ENCODE measurements at places on chromosomes 2 and 18.
A peak's percentile ranks its signal among the peaks of the same experiment; 100 is the strongest.

- peak; percentile 81 for DNase-seq
Observed at GRCh38 chr18:35635170-35635569, 53.6 kb downstream of the GALNT1 start.

DNA sequence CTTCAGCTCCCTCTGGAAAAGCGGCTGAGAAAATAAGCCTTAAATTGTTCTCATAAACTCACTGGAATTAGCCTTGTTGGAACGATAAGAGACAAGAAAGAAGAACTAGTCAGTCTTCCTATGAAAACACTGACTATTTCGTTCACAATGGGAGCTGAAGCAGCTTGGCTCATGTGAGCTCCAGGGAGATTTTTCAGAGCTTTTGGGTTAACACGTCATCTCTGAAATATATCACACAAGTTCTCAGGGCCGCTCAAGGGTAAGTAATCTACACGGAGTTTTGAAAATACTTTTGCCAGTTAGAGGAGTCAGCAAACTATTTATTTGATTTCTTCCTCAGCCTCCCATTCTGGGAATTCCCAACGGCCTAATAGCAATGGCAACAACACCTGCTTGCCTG is 316.2 kb upstream of the MGAT5 start:
- DNase-seq, result peak; percentile 68

DNA sequence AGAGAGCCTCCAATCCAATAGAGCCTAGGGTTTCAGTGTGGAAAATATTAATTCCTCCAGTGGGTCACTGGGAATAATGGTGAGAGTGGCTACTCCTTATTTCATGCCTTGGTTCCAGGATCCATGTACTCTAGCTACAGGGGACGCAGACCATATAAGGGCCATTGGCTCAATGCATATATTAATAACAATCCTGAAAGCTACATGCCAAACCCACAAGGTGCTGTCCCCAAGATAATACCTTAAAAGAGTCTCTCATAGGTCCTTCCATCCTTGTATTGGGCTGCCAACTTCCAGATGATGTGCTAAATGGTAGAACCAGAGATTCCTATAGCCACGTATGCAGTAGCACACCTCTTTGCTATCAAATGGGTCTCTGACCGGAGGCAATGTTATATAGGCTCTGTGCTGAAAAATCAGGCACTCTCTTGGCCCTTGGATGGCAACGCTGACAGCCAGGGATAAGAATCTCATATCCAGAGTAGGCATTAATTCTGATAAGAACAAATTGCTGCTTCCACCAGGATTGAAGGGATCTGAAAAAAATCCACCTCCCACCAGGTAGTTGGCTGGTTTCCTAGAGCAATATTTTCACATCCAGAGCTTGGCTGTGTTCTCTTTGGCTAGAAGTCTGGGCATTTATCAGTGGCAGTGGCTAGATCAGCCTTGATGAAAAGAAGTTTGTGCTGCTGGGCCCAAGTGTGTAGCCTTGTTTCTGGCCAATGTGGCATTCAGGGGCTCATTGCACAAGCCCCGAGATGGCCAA is 218.1 kb upstream of the MGAT5 start:
- no peak for DNase-seq

DNA sequence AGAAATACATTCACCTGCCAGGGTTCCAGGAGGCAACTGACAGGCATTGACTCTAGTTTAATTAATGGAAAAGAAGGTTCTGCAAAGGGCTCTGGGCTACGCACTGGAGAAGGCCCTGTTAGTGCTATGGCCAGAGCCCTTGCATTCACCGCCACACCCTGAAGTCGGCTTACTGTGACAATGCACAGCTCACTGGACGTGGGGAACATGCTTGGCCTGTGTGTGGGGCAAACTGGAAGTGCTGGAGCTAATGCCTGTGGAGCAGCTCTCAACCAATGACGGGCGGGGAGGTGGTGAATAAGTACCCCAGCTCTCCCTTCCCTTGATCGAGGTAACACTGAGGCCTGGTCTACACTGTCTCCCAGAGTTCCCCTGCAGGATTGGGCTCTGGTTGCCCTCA is 209.8 kb downstream of the HAUS1 start:
- DNase-seq, result no peak

DNA sequence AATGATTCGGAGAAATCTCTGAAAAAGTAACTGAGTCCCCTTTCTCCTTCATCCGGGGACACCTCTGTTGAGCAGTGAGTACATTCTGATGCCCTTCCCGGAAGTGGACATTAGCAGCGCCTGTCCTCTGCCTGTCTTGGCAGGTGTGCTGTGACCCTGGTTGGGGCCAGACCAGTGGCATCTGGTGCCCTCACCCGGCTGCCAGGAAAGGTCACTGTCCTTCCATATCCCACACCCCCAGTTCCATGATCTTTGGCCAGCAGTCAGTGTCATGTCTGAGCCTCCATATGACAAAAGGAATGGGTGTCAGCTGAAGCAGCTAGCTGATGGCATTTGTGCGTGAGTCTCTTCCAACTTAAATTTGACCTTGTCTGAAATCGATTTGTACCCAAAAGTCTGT is 128.1 kb downstream of the NCK2 start:
- DNase-seq, result no peak

DNA sequence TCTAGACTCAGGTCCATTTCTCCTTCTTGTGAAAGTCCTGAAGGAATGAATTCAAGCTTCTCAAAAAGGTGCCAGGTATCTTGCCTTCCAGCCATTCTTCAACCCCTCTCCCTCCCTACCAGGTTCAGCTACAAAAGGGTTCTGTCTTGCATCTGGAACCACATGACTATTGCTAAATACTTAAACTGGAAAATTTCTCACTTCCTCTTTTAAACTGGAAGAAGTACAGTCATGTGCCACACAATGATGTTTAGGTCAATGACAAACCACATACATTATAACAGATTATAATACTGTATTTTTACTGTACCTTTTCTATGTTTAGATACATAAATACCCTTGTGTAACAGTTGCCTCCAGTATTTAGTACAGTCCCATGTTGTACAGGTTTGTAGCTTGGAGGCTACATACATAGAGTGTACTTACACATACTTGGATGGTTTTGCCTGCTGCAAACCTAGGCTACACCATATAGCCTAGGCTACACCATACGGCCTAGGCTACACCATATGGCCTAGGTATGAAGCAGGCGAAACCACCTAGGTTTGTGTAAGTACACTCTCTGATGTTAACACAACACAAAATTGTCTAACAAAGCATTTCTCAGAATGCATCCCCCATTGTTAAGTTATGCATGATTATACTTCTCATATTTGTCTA is 142.0 kb upstream of the DNMT3A start:
- no peak for DNase-seq

- no peak for DNase-seq
Observed at GRCh38 chr18:80244956-80245730, 2.2 kb downstream of the PARD6G start.

- DNase-seq, result no peak
Observed at GRCh38 chr18:74590671-74591070, 7.0 kb upstream of the ZNF407 start.

- DNase-seq, result peak; percentile 86
Observed at GRCh38 chr2:10497797-10498251, 49.7 kb upstream of the ODC1 start.

GRCh38 chr2:16628314-16628713 is 37.3 kb downstream of the CYRIA start:
- DNase-seq, result no peak

- no peak for DNase-seq
Observed at GRCh38 chr2:189524746-189525145, 55.8 kb downstream of the SLC40A1 start.

GRCh38 chr2:21251216-21251980 is 127.6 kb downstream of the TDRD15 start:
- DNase-seq, result no peak

DNA sequence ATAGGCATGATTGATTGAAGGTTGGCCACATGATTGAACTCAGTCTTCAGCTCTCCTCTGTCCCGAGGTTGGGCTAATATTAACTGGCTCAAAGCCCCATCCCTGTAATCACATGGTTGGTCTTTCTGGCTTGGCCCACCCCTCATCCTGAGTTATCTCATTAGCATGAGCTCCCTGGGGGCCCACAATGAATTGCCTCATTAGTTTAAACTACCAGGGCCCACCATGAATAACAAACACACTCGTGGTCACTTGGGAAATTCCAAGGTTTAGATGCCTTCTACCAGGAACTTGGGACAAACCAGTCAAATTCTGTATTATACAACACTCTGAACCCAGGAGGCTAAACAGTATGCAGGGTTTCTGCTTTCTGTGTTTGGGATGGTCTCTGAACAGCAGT is 121.7 kb upstream of the B3GNT2 start:
- DNase-seq, result no peak

DNA sequence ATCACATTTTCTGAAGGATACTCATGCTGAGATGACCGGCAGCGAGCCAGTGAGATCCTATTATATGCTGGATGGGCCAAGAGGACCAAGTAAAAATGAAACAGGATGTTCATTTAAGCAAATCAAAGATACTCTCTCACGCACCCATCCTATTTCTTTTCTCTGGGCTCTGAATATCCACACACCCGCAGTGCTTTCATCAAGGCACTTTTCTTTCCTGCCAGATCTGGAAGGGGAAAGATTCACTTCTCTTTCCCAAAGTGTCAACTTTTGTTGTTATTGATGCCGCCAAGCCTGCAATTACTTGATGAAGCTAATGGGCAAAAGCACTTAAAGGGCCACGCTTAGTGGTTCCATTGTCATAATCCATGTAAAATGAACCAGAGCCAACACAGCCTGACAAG is 191.9 kb upstream of the CHAC2 start:
- DNase-seq, result no peak

- no peak for DNase-seq
Observed at GRCh38 chr18:55351980-55352714, 235.8 kb downstream of the TCF4 start.

DNA sequence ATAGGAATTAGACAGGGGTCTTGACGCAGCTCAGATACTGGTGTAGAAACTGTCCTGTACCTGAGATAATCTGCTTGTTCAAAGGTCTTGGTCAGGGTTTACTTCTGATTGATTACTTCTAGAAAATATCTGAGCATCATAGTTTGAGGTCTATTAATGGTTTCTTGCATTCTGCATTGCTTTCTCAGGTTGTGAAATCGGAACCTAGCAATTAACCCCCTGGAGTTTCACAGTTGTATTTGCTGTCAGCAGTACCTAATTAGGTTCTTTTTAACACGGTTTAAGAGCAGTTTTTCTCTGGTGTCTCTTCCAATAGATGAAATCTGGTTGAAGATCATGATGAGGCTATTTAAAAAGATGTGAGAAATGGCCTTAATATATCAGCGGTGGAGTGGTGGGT is 428.6 kb upstream of the SYT4 start:
- no peak for DNase-seq

DNA sequence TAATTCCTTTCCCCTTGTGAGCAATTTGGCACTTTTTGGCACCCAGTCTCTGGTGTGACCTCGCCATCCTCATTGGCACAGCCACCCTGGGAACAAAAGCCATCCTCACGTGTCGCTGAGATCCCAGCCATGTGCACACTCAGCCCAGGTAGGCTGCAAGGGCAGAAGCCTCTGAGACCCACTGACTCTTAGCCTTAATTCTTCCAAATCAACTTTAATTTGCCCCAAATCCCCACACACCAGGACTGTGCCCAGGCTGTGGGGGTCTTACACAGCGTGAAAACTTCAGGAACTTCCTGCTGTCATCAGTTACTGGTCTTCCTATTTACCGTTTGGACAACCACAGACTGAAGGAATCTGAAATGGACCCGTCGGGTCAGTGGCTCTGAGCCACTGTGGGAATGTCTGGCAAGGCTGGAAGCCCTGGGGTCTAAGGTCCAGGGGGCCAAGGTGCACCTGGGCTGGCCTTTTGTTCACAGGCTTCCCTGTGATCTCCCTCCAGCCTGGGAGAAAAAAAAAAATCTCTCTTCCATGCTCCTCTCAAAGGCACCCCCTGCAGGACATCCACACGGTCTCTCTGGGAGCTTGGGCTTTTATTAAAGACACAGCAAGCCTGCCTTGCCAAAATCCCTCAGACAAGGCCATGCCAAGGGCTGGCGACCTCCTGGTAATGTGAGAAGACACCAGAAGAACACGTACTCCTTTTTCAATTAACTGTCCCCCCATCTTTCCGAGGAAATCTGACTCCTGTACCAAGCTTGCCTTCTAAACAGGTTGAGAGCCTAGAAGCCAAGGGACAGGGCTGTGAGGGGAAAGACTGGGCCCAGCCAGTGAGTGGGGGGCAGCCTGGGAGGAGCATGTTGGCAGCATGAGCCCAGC is 42.1 kb upstream of the LAPTM4A start:
- DNase-seq, result peak; percentile 80

- no peak for DNase-seq
Observed at GRCh38 chr2:178377046-178377445, 73.9 kb downstream of the PRKRA start.

DNA sequence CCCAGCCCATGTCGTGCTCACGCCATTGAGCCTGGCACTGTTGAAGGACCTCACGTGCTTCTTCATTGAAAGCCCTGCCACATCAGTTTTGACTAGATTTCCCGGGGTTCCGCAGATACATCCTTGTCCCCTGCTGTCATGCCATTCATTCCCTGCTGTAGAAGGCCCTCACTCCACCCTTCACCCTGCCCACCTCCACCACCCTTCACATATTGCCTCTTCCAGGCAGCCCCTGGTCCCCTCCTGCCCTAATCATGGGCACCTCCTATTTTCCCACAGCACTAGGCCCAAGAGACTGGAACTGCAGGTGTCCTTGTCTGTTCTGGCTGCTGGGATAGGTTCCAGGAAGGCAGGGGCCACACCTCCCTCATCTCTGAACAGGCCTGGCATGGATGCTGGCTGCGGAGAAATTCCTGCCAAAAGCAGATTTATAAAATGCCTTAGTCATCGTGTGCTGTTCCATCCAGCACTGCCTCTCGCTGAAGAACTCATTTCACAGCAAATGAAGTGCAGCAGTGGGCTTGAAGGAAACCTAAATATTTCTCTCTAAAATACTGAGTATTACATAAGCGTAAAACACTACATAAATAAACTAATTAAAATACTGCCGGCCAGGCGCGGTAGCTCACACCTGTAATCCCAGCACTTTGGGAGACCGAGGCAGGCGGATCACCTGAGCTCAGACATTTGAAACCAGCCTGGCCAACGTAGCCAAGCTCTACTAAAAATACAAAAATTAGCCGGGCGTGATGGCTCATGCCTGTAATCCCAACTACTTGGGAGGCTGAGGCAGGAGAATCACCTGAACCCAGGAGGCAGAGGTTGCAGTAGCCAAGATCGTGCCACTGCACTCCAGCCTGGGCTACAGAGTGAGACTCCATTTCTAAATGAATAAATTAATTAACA is 38.4 kb downstream of the EIF4E2 start:
- DNase-seq, result peak; percentile 84

GRCh38 chr18:22432657-22433137 is 15.0 kb upstream of the CTAGE1 start:
- DNase-seq, result peak; percentile 97

GRCh38 chr2:164964700-164965099 is 9.4 kb upstream of the SLC38A11 start:
- peak; percentile 63 for DNase-seq

DNA sequence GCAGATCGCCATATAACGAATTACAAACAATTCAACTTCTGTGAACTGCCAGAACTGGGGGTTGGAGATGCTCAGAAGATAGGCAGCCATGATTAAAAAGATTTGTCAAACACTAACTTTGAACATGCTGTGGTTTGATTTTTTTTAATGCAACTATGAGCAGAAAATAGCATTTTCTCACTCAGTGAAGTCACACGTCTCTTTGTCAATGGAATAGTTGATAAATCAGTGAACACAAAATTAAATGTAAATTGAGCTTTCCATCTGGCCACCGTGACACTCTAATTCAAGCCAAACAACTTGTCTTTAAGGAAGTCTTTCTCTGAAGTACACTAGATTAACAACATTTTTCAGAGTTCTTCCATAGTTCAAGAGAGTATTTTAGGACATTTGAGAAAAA is 228.6 kb upstream of the LINC00305 start:
- no peak for DNase-seq
